ENCODE measurements at places on chromosomes 7 and 10. TPM values are rescaled to one million over a fixed set of nuclear protein-coding genes. Genes with fewer than 3 reads are reported as not detected.

Gene DYNC1I1
- total RNA-seq: not detected

Gene ENTPD7
- 3.5 TPM for total RNA-seq

Gene DNAH11
- total RNA-seq: 0.43 TPM

Gene MMP21
- total RNA-seq: 0.25 TPM

Gene SMKR1
- 2.1 TPM for total RNA-seq

Gene SOSTDC1
- total RNA-seq: not detected

Gene FXYD4
- not detected for total RNA-seq

Gene NODAL
- not detected for total RNA-seq

DNA sequence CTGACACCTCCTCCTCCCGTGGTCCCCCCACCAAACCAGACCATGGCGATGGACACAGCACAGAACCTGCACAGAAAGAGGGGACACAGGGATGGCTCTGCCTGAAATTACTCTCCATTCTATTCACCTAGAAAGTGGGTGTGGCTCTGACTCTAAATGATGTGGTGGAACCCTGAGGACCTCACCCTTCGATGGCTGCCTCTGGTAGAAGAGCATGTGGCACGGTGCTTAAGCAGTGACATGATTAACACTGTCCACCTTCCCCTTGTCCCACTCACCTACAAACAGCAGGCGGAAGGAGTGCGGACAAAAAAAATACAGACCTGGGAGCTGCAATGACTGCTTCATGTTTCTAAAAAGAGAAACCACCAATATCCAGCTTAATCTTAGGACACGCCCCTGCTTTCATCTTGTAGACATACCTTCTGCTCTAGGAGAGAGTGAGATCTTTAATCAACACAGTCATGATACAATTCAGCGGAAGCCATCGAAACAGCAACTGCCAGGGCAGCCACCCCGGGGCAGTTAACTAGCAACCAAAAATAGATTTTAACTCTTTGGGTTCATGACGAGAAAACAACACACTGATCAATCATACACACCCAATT is 11.4 kb downstream of the JCAD start:
- H3K36me3 ChIP-seq: no peaks in the 10 kb centered on the region
- H3K27me3 ChIP-seq: peaks cover 68% of the 10 kb centered on the region
- DNase-seq: no peak
- no peak overlapping the region for H3K27ac ChIP-seq
- H3K4me3 ChIP-seq: peak overlapping the region; percentile 35

- no peaks in the 10 kb centered on the region for H3K36me3 ChIP-seq
- H3K27ac ChIP-seq: no peak overlapping the region
- H3K27me3 ChIP-seq: no peaks in the 10 kb centered on the region
- no peak for DNase-seq
Observed at GRCh38 chr7:124532166-124532565, 233.4 kb downstream of the GPR37 start.

DNA sequence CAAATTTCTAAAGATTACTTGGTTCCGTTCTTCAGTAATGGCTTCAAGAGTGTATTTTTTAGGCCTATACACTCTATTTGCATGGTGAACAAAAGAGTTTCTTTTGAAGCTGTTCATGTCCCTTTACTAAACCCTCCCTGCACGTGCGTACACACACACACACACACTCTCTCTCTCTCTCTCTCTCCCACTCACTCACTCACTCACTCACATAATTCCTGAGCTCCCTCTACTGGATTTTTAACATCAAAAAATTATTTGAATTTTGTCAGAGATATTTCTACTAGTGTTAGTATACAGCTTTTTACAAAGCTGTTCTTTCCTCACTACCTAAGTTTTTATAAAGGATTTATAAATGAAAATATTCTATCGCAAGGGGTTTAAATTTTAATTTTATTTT is 85.9 kb downstream of the UBE3C start:
- DNase-seq: no peak
- H3K27ac ChIP-seq: no peak overlapping the region
- peaks cover 4% of the 10 kb centered on the region for H3K36me3 ChIP-seq
- H3K4me1 ChIP-seq: no peaks in the 10 kb centered on the region

DNA sequence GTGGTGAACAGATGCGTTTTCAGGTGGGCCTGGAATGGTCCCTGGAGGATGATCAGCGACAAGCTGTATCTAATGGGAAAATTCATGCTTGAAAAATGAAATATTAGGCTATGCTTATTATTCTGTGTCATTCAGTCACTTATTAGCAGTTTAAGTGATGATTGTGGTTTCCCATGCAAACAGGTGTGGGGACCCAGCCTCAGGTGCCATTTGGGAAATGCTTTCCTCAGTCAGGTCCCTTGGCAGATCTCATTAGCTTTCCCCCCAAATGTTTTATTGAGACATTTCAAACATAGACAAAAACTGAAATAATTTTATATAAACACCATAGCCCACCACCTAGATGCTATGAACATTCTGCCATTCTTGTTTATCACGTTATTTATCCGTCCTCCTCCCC is 411 bp upstream of the SNX10 start:
- peaks cover 2% of the 10 kb centered on the region for H3K27me3 ChIP-seq
- H3K4me1 ChIP-seq: peaks cover 35% of the 10 kb centered on the region
- DNase-seq: no peak

- no peaks in the 10 kb centered on the region for H3K36me3 ChIP-seq
- H3K27me3 ChIP-seq: no peaks in the 10 kb centered on the region
- no peaks in the 10 kb centered on the region for H3K4me1 ChIP-seq
- no peak for DNase-seq
- H3K27ac ChIP-seq: no peak overlapping the region
Observed at GRCh38 chr10:130422366-130423324, 286.5 kb downstream of the GLRX3 start.

DNA sequence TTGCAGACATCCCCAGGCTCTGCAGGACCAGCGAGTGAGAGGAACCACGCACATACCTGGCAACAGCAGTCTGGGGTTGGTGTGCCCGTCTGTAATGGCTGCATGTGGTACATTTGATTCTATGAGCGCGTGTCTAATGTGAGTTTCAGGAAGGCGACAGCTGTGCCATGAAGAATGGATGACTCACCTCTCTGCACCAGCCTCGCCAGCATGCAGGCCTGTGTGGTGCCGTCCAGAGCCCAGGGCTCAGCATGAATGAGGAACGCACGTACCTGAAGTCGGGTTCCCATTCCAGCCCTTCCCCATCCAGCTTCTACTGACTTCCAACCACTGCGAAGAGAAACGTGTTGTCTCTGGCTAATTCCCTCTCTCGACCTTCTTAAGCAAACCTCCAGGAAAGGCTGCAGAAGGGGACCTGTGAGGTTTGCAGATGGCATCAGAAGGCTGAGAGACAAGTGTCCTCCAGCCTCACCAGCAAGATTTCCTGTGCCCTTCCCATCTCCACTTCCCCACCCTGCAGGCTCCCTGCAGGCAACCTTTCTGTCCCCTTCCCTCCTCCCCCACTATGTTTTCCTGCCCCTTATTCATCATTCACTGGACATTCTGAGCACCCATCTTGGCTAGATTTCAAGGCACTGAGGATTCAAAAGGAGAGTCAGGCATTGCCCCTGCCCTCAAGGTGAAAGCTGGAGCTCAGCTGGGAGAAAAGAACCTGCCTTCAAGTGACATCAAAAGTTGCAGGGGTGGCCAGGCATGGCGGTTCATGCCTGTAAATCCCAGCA is 54.3 kb downstream of the ASB13 start:
- no peaks in the 10 kb centered on the region for H3K4me1 ChIP-seq
- H3K27me3 ChIP-seq: peaks cover 14% of the 10 kb centered on the region
- H3K4me3 ChIP-seq: no peak overlapping the region
- DNase-seq: no peak
- H3K27ac ChIP-seq: no peak overlapping the region

- H3K4me3 ChIP-seq: no peak overlapping the region
- no peaks in the 10 kb centered on the region for H3K36me3 ChIP-seq
- DNase-seq: no peak
- H3K27me3 ChIP-seq: no peaks in the 10 kb centered on the region
- H3K27ac ChIP-seq: no peak overlapping the region
- H3K4me1 ChIP-seq: peaks cover 1% of the 10 kb centered on the region
Observed at GRCh38 chr7:112140600-112140999, 65.6 kb downstream of the DOCK4 start.

- H3K36me3 ChIP-seq: peaks cover 22% of the 10 kb centered on the region
- no peak overlapping the region for H3K27ac ChIP-seq
- DNase-seq: no peak
- no peaks in the 10 kb centered on the region for H3K27me3 ChIP-seq
Observed at GRCh38 chr10:17240616-17241015, 12.6 kb downstream of the VIM start.

- no peak overlapping the region for H3K27ac ChIP-seq
- no peak overlapping the region for H3K4me3 ChIP-seq
- no peaks in the 10 kb centered on the region for H3K36me3 ChIP-seq
- no peak for DNase-seq
- no peaks in the 10 kb centered on the region for H3K27me3 ChIP-seq
- no peaks in the 10 kb centered on the region for H3K4me1 ChIP-seq
Observed at GRCh38 chr7:8354503-8354902, 78.9 kb upstream of the NXPH1 start.

DNA sequence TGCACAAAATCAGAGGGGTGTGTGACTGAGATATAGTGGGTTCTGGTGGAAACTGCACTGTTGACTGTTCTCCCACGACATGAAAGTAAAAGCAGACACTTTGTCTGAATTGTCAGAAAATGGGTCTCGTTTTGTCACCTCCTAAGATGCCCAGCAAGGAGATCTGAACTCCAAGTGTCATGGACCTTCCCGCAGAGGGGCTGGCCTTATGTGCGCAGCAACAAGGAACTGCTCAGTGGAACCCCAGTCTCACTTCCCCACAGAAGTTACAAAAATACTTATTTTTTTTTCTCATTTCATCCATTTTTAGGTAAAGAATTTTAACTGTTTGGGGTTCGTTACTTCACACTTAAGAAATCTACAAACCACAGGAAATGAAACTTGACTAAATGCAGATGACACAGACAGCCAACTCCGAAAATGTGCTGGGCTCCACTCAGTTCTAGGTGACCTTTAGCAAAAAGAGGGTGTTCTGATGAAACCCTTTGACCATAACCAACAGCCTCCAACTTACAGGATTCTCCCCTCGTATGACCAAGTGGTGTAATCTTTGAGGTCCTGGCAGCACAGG is 115.0 kb downstream of the FAM107B start:
- H3K4me1 ChIP-seq: peaks cover 55% of the 10 kb centered on the region
- no peaks in the 10 kb centered on the region for H3K27me3 ChIP-seq
- H3K36me3 ChIP-seq: peaks cover 28% of the 10 kb centered on the region
- peak overlapping the region; percentile 73 for H3K4me3 ChIP-seq

GRCh38 chr7:43484678-43485395 is 98.1 kb upstream of the STK17A start:
- H3K27me3 ChIP-seq: peaks cover 10% of the 10 kb centered on the region
- peaks cover 2% of the 10 kb centered on the region for H3K4me1 ChIP-seq
- H3K27ac ChIP-seq: no peak overlapping the region
- H3K36me3 ChIP-seq: no peaks in the 10 kb centered on the region
- DNase-seq: no peak

DNA sequence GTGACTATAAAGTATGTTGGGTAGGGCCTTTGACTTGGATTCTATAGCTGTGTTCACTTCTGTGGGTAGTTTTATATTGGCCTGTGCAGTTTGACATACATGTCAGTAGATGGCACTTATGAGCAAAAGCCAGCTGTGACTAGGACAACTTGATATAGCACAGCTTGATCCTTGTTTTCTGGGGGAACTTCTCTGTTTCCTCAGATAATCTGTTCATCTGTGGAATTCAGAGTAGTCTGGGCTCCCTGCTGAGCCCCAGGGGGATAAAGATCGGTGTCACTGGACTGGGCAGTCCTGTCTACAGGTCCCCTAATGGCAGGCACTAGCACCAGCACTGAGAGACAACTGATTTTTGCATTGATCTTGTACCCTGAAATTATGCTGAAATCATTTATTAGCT is 25.4 kb downstream of the CYP2C9 start:
- H3K4me1 ChIP-seq: no peaks in the 10 kb centered on the region
- DNase-seq: no peak
- H3K4me3 ChIP-seq: no peak overlapping the region
- no peak overlapping the region for H3K27ac ChIP-seq
- H3K27me3 ChIP-seq: no peaks in the 10 kb centered on the region
- no peaks in the 10 kb centered on the region for H3K36me3 ChIP-seq

DNA sequence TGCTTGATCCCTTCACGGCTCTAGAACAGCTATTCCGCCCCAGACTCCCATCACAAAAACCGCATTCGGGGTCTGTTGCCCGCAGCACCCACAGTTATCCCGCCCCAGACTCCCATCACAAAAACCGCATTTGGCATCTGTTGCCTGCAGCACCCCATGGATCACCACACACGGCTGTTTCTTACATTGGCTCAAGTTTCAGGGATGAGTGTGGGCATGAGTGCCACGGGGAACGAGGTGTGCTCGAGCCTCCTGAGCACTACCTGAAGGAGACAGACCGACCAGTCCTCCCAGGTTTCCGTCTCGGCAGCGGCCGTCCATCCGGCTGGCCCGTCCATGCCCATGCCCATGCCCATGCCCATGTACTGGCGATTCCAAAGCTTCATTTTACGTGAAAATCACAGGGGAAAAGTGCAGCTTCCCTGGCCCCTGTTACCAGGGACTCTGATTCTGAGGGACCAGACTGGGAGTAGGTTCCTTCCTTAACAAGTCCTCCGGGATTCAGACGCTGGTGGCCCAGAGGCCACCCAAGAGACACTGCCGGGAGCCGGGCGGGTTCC is 66.4 kb upstream of the INSIG1 start:
- peaks cover 3% of the 10 kb centered on the region for H3K27me3 ChIP-seq
- DNase-seq: no peak
- no peak overlapping the region for H3K27ac ChIP-seq
- no peak overlapping the region for H3K4me3 ChIP-seq
